Sigmoid colon (tissue), 7 donors: ENCODE measurements at places on chromosomes 7 and 10. TPM values are rescaled to one million over a fixed set of nuclear protein-coding genes. Genes with fewer than 3 reads are reported as not detected.

GRCh38 chr10:34045571-34046190 is 711.2 kb upstream of the NRP1 start:
- no peaks in the 10 kb centered on the region for H3K36me3 ChIP-seq
- H3K27me3 ChIP-seq = no peaks in the 10 kb centered on the region
- H3K4me3 ChIP-seq = no peak overlapping the region

GRCh38 chr10:32059472-32059871 is 3.2 kb upstream of the KIF5B start:
- peaks cover 7% of the 10 kb centered on the region for H3K4me1 ChIP-seq
- DNase-seq = no peak
- no peaks in the 10 kb centered on the region for H3K27me3 ChIP-seq
- H3K27ac ChIP-seq = no peak overlapping the region

DNA sequence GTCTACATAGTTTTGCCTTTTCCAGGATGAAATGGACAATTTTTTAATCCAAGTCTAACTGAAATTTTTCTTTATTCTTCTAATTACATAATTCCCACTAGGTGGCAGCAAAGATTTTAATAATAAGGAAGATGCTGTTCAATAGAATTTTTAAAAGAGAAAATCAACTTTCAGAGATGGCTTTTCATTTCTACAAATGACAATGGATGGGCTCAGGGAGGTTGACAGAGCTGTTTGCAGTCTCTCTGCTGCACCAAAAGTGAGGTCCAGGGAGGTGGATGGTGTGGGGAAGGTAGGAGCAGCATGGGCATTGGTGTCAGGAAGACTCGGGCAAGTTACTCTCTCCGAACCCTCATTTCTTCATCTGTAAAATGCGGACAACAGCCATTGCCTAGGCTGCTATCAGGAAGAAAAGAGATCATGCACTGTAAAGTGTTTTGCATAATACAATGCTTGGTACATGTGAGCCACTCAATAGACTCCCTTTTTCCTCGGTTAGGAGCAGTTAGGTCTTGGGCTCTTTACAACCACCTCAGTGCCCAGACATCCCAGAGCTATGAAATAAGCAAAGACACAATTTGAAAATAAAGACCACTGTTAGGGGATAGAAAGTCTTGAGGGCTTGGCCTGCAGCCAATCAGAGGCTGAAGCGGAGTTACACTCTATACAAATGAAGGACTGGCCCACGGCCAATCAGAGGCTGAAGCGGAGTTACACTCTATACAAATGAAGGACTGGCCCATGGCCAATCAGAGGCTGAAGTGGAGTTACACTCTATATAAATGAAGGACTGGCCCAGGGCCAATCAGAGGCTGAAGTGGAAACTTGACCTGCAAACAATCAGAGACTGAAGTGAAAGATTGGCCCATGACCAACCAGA is 107.1 kb downstream of the ABLIM1 start:
- H3K4me1 ChIP-seq = no peaks in the 10 kb centered on the region
- peak; percentile 74 for DNase-seq
- H3K27ac ChIP-seq = peak overlapping the region; percentile 64

GRCh38 chr7:106486331-106486730 is 174.6 kb downstream of the CCDC71L start:
- H3K27ac ChIP-seq = peak overlapping the region; percentile 22
- no peaks in the 10 kb centered on the region for H3K36me3 ChIP-seq
- H3K4me1 ChIP-seq = no peaks in the 10 kb centered on the region
- H3K4me3 ChIP-seq = no peak overlapping the region

- H3K36me3 ChIP-seq = no peaks in the 10 kb centered on the region
- peaks cover 34% of the 10 kb centered on the region for H3K4me1 ChIP-seq
- H3K27me3 ChIP-seq = no peaks in the 10 kb centered on the region
- no peak overlapping the region for H3K4me3 ChIP-seq
- H3K27ac ChIP-seq = peak overlapping the region; percentile 83
Measured at GRCh38 chr7:80859272-80859970, 59.4 kb downstream of the SEMA3C start.

DNA sequence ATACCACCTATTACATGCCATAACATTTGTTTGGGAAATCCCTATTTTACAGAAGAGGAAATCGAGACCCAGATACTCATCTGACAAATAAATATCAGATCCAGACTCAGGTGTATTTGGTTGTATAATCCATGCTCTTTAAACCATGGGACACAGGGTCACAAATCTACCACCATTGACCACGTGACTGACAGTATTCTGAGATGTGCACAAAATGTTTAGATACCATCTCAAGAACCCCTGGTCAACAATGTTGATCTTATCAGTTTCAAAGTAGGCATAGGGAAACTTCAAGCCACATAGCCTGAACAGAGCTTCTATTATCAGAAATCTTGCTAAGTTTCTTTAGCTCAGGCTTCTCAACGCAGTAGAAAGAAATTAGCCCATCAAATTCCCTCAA is 93.6 kb downstream of the ICA1 start:
- no peak overlapping the region for H3K4me3 ChIP-seq
- H3K27ac ChIP-seq = no peak overlapping the region

- peaks cover 42% of the 10 kb centered on the region for H3K36me3 ChIP-seq
- H3K4me3 ChIP-seq = no peak overlapping the region
- H3K27me3 ChIP-seq = no peaks in the 10 kb centered on the region
- H3K27ac ChIP-seq = no peak overlapping the region
- DNase-seq = no peak
Measured at GRCh38 chr10:12218991-12219390, 23.0 kb downstream of the CDC123 start.

GRCh38 chr7:51162724-51163329 is 153.8 kb downstream of the COBL start:
- H3K4me3 ChIP-seq = no peak overlapping the region
- H3K27ac ChIP-seq = no peak overlapping the region
- H3K36me3 ChIP-seq = no peaks in the 10 kb centered on the region

GRCh38 chr10:95297402-95297801 is 6.6 kb upstream of the PDLIM1 start:
- no peak for DNase-seq
- H3K27me3 ChIP-seq = peaks cover 16% of the 10 kb centered on the region
- H3K4me1 ChIP-seq = no peaks in the 10 kb centered on the region
- H3K36me3 ChIP-seq = no peaks in the 10 kb centered on the region
- H3K27ac ChIP-seq = no peak overlapping the region

- H3K27ac ChIP-seq = no peak overlapping the region
- H3K27me3 ChIP-seq = no peaks in the 10 kb centered on the region
- peaks cover 4% of the 10 kb centered on the region for H3K36me3 ChIP-seq
- peaks cover 36% of the 10 kb centered on the region for H3K4me1 ChIP-seq
Measured at GRCh38 chr7:150940431-150941102, 37.6 kb downstream of the KCNH2 start.

DNA sequence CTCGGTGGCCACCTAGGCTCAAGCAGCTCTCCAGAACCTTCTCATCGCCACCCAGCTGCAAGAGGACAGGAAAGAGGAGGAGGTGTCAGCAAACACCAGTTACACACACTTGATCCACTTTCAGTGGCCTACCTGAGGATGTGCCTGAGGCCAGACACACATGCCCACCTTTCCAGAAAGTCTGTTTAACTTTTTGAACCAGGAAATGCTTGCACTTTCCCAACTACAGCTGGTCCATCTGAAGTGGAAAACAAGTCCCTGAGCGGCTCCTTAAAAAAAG is 15.7 kb upstream of the CYREN start:
- H3K4me3 ChIP-seq = no peak overlapping the region
- DNase-seq = no peak
- peaks cover 38% of the 10 kb centered on the region for H3K36me3 ChIP-seq
- no peak overlapping the region for H3K27ac ChIP-seq

GRCh38 chr7:73521636-73522104 is 423 bp downstream of the BAZ1B start:
- H3K27ac ChIP-seq = peak overlapping the region; percentile 86
- DNase-seq = no peak
- no peaks in the 10 kb centered on the region for H3K27me3 ChIP-seq
- peak overlapping the region; percentile 60 for H3K4me3 ChIP-seq
- no peaks in the 10 kb centered on the region for H3K36me3 ChIP-seq
- H3K4me1 ChIP-seq = peaks cover 56% of the 10 kb centered on the region

GRCh38 chr10:11444155-11444530 is 167.3 kb downstream of the USP6NL start:
- H3K4me1 ChIP-seq = no peaks in the 10 kb centered on the region
- H3K27ac ChIP-seq = no peak overlapping the region
- no peak for DNase-seq
- H3K27me3 ChIP-seq = peaks cover 3% of the 10 kb centered on the region
- no peak overlapping the region for H3K4me3 ChIP-seq

- DNase-seq = peak; percentile 27
- H3K4me1 ChIP-seq = no peaks in the 10 kb centered on the region
Measured at GRCh38 chr10:1558906-1559305, 178.4 kb downstream of the ADARB2 start.

GRCh38 chr7:112144284-112145059 is 61.7 kb downstream of the DOCK4 start:
- H3K27ac ChIP-seq = no peak overlapping the region
- H3K27me3 ChIP-seq = no peaks in the 10 kb centered on the region
- H3K4me1 ChIP-seq = peaks cover 17% of the 10 kb centered on the region
- no peaks in the 10 kb centered on the region for H3K36me3 ChIP-seq
- no peak for DNase-seq

- H3K4me1 ChIP-seq = peaks cover 58% of the 10 kb centered on the region
- no peak overlapping the region for H3K4me3 ChIP-seq
- H3K36me3 ChIP-seq = no peaks in the 10 kb centered on the region
- H3K27me3 ChIP-seq = no peaks in the 10 kb centered on the region
- DNase-seq = no peak
Measured at GRCh38 chr10:77175631-77176222, 461.9 kb downstream of the KCNMA1 start.

DNA sequence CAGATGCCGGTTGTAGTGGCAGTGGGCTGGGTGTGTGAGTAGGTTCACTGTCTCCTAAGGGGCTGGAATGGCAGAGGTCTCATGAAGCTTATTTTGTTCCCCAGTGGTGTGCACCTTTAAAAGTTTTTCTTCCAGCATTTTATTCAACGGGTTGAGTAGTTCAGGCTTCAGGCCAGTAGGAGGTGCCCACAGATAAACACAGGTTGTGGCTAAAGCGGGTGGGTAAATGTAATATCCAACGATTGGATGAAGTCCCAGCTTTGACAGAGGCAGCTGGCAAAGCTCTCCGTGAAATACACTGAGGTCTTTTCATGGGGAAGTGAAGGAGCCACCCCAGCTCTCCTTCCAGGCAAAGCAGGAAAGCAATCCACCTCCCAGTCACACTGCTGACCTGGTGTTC is 339.8 kb upstream of the LRRTM3 start:
- H3K27ac ChIP-seq = no peak overlapping the region
- no peaks in the 10 kb centered on the region for H3K36me3 ChIP-seq
- no peaks in the 10 kb centered on the region for H3K4me1 ChIP-seq
- H3K27me3 ChIP-seq = no peaks in the 10 kb centered on the region
- DNase-seq = no peak

- no peaks in the 10 kb centered on the region for H3K4me1 ChIP-seq
- DNase-seq = no peak
- H3K27me3 ChIP-seq = no peaks in the 10 kb centered on the region
Measured at GRCh38 chr7:17501441-17502212, 203.2 kb downstream of the AHR start.

DNA sequence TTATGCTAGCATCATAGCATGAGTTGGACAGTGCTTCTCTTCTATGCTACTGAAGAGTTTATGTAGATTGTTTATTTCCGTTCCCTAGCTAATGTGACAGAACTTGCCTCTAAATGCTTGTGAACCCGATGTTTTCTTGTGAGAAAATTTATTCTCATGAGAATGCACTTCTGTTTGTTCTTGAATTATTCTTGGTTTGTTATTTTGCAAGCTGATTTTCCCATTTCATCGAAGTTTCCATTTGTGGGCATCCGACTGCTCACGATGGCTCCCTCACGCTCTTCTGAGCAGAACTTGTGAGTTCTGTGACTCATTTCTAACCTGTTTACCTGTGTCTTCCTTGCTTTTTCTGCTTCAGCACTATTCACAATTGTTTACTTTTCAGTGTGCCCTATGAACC is 59.9 kb downstream of the WDFY4 start:
- no peaks in the 10 kb centered on the region for H3K36me3 ChIP-seq
- H3K27me3 ChIP-seq = no peaks in the 10 kb centered on the region
- no peaks in the 10 kb centered on the region for H3K4me1 ChIP-seq
- no peak overlapping the region for H3K27ac ChIP-seq

DNA sequence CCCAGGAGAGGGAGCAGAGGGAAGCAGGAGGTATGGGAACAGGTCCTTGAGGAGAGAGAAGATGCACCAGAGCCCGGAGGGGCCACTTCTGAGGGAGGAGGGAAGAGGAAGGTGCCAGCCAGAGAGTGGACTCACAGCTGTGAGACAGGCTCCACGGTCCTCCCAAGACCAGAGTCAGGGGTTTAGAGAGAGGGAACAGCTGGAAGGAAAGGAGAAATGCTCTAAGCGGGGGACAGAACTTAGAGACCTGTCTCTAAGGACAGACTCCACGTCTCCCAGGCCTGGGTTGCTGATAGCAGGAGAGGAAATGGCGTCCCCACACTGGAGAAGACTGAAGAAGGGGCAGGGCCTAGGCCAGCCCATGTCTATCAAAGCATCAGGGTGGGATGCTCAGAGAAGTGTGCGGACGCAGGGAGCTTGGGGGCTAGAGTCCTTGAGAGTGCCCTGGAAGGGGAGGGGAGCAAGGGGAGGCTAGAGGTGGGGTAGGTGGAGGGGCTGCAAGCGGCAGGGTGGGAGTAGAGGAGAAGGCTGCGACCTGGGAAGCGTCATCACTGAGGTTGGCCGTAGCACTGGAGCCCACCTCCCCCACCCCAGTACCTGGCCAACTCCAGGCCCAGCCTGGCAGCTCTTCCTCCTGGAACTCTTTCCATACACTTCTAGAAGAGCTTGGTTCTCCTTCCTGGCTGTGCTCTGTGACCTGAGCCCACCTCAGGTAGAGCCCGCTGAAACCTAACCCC is 25.6 kb upstream of the GRID1 start:
- DNase-seq = peak; percentile 55
- H3K27ac ChIP-seq = no peak overlapping the region
- peaks cover 14% of the 10 kb centered on the region for H3K27me3 ChIP-seq
- H3K4me3 ChIP-seq = no peak overlapping the region
- H3K36me3 ChIP-seq = no peaks in the 10 kb centered on the region

- H3K27ac ChIP-seq = no peak overlapping the region
- no peaks in the 10 kb centered on the region for H3K36me3 ChIP-seq
- no peaks in the 10 kb centered on the region for H3K27me3 ChIP-seq
- DNase-seq = no peak
- no peaks in the 10 kb centered on the region for H3K4me1 ChIP-seq
- H3K4me3 ChIP-seq = no peak overlapping the region
Measured at GRCh38 chr10:21696302-21696701, 162.3 kb downstream of the MLLT10 start.

C10orf95 gene
- not detected for total RNA-seq

EIF3B gene
- total RNA-seq = 89.2 TPM

SAP25 gene
- 1.9 TPM for total RNA-seq

ADAM22 gene
- 3.5 TPM for total RNA-seq

GET4 gene
- 27.0 TPM for total RNA-seq

SPDYE6 gene
- not detected for total RNA-seq

LLCFC1 gene
- not detected for total RNA-seq

SFTPD gene
- not detected for total RNA-seq

LIPM gene
- total RNA-seq = not detected
